ENCODE measurements at places on chromosomes 1 and 21.

- DNase-seq, result no peak
These were observed 1486.3 kb downstream of the BRINP3 start for GRCh38 chr1:188991221-188991930.

DNA sequence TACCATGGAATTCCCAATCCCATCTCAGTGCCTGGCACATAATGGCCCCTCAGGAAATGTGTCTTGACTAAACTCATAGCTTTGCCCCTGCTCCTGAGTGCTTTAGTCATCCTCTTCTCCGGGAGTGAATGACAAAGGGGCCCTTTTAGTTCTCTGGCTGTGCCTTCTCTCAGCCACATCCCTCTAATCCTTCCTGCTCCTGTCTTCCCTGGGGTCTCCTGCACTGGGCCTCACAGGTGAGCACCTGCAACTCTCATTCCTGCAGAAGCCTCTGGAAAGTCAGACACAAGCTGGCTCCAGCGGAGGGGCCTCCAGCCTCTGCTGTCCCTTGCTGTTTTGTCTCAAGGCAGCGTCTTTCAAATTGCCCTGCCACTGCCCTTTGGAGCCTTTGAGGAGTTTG lies 14.0 kb upstream of the ETV3L start:
- no peak for DNase-seq

DNA sequence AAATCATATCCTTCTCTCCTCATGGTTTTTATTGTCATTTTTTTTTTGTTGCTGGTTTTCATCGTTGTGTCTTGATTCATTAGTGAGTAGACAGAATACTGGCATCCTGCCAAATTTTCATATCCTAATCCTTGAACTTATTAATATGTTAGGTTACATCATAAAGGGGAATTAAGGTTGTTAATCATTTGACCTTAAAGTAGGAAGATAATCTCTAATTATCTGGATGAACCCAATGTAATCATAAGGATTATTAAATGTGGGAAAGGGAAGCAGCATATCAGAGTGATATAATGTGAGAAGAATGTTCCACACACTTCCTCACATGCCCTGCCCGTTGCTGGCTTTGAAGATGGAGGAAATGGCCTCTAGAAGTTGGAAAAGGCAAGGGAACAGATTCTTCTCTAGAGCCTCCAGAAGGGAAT lies 299.7 kb downstream of the HMCN1 start:
- DNase-seq, result no peak

- DNase-seq, result peak; percentile 72
These were observed 75.6 kb downstream of the MTR start for GRCh38 chr1:236870721-236871120.

DNA sequence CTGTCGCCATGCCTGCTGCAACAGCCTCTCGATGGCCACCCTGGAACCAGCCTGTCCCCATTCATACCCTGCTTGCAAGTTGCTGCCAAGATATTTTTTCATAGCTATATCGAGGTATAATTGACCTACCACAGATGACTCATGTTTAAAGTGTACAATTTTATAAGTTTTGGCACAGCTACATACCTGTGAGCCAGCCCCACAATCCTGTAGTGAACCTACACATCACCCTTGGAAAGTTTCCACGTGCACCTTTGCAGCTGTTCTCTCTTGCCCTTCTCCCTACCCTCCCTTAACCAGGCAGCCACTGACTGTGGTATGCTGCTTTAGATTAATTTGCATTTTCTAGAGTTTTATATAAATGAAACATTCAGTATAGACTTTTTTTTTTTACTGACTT lies 23.0 kb upstream of the KCNJ6 start:
- DNase-seq, result no peak

- DNase-seq, result no peak
These were observed 136.5 kb upstream of the KCNK1 start for GRCh38 chr1:233477359-233477758.

GRCh38 chr1:26694638-26695355 lies 1.0 kb upstream of the ARID1A start:
- peak; percentile 55 for DNase-seq

DNA sequence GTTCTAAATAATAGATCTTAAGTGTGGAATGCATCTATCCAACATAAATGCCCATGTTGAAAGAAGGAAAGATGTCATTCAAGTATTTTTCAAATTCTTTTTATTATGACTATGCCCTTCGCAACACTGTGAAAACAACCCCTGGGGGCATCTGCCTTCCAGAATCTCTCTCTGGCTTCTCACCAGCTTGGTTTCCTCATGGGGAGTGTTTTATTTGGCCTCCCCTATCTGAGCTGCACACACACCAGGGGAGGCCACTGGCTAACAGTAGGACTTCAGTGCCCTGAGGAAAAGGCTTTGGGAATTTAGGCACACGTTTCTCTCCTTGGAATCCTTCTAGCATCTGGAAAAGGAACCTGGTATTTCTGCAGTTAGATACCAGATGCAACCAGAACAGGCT lies 130.6 kb downstream of the EDEM3 start:
- no peak for DNase-seq

GRCh38 chr1:222732216-222733159 lies 4.5 kb upstream of the FAM177B start:
- DNase-seq, result no peak

DNA sequence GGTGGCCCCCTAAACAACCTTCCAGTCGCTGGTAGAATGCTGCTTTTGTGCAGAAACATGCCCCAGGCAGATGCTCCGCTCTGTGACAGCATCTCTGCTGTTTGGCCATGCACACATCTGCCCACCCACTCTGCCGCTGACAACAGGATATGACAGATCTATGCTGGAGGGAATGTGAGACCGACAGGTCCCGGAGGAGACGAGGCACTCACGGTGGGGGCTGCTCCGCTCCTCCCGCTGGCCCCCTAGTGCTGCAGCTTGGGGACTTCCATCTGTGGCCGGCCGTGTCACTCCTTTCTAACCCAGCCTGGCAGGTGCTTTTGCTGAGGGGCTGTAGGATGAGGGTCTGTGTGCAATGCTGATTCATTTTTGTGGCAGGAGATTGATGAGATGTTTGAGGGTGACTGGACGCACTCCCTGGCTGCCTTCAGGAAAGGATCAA lies 49.1 kb upstream of the DMRTB1 start:
- DNase-seq, result no peak
